ENCODE measurements at places on chromosomes 16 and 17.

- no peak for DNase-seq
Observed at GRCh38 chr17:56528696-56529095, 64.8 kb upstream of the NOG start.

DNA sequence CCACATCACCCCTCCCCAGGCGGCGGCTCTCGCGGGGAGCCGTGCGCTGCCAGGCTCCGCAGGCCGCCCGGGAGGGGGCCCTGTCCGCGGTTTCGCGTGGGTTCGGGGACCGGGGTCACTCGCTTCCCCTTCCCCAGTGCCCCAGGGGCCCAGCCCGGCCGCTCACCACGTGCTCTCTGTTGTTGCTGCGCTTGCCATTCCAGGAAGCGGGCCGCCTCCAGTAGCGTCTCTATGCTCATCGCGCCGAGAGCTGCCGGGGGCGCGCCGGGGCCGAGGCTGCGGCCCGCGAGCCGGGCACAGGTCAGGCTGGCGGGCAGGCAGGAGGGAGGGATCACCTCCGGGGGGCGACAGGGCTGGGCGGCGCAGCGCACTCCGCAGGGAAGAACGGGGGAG, 390 bp downstream of the MNT start:
- no peak for DNase-seq

DNA sequence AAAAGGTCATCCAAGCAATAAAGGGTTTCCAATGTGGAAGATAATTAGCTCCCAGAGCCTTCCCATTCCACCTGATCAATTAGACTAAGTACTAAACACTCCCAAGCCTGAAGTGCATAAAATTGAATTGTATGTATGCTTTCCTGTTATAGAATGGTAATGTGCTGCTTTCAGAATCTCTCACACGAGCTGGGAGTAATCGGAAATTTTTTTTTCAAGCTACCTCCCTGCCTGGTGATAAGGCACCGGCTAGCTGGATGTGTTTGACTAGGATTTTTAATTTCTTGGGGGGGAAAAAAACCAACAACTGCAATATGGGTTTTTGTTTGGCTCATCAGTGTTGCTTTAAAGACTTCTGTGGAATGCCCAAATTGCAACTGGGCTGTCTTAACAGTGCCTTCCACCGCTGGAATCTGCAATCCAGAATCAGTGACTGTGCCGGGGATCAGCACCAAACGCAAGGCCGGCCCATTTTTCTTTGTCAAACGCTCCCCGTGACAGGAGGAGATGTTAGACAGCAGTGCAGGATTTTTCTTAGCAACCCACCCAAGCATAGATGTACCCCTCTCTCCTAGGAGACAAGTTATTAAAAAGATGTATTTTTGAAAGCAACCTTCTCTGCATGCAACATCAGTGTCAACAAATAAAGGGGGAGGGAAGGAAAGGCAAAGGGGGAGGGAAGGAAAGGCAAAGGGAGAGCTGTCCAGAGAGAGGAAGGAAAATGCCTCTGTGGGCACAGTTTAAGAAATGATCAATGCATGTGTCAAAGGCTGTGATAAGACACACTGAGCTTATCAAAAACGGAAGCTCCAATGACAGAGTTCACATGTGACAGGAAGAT, 387.2 kb downstream of the NPIPA8 start:
- no peak for DNase-seq

- peak; percentile 85 for DNase-seq
Observed at GRCh38 chr17:63834431-63835166, 7.1 kb upstream of the FTSJ3 start.

DNA sequence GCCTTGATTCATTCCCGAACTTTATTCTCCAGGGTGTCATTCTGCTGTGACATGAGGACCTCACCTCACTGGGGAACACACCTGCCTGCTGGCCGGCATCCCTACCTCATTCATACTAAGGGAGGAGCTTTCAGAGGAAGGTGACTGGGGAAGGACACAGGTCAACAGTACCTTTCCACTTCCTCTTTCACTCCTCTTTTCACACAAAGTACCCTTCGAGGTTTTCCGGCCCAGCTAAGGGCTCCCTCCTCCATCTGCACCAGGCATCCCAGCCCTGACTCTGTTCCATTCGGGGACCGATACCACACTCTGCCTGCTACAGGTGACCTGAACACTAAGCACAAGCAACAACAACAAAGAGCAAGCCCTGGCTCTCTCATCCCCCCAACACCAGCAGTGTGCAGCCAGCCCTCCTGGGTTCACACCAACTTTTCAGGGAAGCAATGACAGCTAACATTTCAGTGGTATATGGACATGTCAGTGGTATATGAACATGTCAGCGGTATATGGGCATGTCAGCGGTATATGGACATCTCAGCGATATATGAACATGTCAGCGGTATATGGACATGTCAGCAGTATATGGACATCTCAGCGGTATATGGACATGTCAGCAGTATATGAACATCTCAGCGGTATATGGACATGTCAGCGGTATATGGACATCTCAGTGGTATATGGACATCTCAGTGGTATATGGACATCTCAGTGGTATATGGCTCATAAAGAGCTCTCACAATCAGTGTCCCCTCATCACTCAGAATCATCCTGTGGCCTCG, 16.0 kb downstream of the TRIM25 start:
- DNase-seq, result no peak

DNA sequence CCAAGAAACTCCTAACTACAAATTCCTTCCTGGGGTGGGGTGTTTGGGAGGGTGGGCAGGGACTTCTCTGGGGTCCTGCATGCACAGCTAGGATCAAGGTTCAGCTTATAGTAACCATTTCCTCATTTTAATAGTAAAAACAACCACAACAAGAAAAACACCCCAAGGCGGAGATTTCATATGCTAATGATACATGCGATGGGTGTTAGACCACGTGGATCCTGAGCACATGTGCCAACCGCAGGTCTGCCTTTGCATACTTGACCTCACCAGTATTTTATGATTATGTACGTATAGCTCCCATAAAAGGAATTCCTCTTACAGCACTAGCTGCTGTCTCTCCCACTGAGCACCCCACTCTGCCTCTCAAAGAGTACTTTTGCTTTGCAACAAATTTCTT, 1.9 kb downstream of the KRTAP4-11 start:
- DNase-seq, result no peak

DNA sequence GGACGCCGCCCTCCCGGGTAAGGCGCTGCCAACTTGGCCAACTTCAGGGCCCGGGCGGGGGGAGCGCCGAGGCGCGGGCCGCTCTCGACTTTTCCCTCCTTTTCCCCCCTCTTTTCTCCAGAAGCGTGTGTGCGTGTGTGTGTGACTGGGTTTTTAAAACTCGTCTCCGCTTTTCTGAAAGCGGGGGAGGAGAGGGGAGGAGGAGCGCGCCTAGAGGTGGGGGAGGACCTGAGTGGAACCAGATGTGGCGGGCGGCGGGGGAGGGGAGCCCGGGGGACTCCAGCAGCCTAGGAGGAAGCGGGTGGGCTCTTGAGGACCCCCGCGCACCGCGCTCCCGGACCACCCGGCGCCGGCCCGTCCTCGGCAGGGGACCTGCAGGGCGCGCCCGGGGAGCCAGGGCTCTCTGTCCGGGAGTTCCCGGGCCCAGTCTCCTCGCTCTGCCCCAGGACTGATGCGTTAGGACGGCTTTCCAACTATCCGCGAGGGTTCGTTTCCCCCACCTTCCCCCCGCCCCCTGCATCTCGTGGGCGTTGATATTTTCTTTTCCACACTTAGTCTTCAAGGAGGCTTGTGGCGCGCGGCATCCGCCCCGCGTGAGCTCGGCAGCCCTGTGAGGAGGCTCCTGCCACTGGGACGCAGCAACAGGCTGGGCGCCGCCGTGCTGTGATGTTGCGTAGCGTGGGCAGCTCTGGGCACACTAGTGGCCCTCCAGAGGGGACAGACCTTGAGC, 599 bp downstream of the MRC2 start:
- DNase-seq, result peak; percentile 74

DNA sequence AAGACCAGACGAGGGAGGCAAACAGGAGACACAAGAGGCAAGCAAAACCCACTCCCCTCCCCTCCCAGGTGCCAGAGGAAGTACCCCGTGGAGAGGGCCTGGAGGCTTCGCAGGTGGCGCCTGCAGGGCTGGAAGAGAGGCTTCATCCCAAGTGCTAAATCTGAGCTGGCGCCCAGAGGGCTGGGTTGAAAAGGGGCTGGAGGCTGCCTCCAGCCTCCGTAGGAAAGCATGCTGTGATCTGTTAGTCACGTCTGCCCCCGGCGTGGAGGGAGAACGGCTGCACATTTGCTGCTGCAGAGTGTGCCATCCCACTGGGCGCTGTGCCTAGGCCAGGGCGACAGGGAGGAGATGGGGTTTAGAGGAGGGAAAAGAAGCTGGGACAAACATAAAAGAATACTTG, 16.9 kb downstream of the RPH3AL start:
- DNase-seq, result no peak

- no peak for DNase-seq
Observed at GRCh38 chr16:89583895-89584644, 8.5 kb downstream of the CPNE7 start.

GRCh38 chr17:41632482-41633105, 8.2 kb upstream of the KRT17 start:
- no peak for DNase-seq

DNA sequence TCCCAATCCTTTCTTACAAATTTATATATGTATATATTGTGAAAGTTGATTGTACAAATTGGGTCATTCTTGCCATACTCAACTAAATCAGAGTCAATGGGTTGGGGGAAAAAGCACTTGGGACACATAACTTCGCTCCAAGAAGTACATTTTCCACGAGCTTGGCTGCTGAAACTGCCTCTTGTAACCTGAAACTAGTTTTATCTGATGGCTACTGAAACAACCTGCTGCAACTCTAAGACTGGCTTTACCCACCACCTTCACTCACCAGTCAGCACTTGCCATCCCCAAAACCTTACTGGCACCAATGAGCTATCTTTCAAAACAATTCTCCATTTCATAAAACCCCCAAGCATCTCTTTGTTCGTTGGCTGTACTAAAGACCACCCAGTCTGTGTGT, 14.5 kb upstream of the MYCBPAP start:
- DNase-seq, result no peak

DNA sequence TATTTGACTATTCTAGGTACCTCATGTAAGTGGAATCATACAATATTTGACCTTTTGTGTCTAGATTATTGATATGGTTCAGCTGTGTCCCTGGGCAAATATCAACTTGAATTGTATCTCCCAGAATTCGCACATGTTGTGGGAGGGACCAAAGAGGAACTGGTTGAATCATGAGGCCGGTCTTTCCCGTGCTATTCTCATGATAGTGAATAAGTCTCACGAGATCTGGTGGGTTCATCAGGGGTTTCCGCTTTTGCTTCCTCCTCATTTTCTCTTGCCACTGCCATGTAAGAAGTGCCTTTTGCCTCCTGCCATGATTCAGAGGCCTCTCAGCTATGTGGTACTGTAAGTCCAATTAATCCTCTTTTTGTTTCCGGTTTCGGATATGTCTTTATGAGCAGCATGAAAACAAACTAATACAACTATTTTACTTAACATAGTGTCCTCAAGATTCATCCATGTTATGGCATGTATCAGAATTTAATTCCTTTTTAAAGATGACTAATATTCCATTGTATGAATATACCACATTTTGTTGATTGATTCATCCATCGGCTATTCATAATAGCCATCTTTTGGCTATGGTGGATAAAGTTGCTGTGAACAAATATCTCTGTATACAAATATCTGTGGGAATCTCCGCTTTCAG, 129.1 kb downstream of the FTO start:
- DNase-seq, result no peak

DNA sequence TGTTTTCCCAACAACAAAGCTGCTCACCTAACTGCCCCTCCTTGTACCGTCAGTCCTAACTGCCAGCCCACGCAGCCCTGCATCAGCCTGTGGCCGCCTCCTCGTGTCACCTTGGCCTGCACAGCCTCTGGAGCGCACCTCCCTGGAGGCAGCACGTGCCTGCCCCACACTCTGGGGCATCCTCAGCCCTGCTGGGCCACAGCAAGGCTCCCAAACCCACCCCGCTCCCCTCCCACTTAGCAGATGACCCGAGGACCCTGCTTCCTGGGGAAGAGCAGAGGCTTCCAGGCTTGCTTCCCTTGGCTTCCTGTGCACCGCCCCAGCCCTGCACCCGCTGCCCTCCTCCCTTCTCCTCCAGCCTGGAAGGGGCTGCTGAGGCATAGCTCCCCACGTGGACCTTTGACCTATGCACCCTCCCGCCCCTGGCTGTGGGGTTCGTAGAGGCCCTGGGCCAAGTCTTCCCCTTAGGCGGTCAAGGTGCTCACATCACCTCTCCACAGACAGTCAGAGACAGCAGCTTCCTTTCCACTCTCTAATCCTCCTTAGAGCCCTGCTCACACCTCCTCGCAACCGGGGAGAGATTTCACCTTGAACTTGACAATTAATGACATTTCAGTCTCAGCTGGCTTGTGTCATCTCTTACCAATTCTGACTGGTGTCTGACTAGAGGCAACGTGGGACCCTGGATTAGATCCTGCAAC, 115.0 kb downstream of the MGAT5B start:
- DNase-seq, result no peak

- no peak for DNase-seq
Observed at GRCh38 chr17:76633628-76634328, 9.8 kb downstream of the ST6GALNAC1 start.

Data from IMR-90 (cell line).